ENCODE measurements at places on chromosomes 5 and 9.
A peak's percentile ranks its signal among the peaks of the same experiment; 100 is the strongest.

GRCh38 chr5:133848341-133848811 lies 120.0 kb downstream of the C5orf15 start:
- no peak for DNase-seq

DNA sequence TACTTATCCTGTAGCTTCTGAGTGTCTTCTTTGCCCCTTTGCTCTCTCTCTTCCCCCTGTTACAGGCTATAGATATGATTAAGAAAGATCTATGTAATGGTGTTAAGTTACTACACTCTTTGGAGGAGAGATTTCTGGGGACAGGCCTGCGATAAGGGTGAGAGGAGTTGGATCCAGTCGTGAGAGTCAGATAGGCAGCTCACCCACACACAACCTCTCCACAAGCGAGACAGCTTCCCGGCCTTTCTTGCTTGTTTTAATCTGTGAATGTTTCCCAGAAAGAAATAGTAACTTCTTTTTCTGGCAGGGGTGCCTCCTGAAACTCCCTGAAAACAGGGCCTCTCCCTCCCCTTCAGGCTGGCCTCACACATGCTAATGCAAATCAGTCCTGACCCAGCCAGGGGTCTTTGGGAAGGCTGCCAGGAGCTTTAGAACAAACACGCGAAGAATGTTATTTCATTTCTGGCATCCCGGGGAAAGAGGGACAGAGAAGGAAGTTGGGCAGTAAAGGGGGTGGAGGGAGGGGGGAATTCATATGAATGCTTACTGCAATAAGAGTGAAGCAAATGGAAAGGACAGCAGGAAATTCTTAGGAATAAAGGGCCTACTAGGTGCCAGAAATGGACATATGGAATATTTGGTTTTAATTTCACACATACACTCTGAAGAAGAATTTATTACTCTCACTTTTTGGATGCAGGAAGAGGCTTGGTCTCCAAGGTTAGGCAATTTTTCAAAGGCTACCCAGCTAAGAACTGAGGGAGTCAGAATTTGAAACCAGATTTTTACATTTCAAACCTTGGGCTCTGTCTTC lies 215.8 kb upstream of the TRIM32 start:
- DNase-seq, result no peak

DNA sequence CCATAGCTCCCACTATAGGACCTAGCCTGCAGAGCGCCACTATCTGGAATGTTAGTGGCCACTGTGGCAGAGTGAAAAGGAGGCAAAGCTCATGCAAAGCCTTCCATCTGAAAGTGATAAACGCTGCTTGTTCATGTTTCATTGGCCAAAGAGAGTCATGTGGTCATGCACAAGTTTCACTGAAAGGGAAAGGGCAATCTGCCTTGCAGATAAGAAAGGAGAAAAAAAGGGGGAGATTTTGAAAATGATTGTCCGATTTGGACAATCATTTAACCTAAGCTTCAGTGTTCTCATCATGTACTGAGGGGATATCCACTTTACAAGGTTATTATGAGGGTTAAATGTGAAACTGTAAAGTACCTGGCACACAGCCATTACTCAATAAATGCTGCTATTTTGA lies 9.0 kb upstream of the MOB3B start:
- DNase-seq, result no peak

DNA sequence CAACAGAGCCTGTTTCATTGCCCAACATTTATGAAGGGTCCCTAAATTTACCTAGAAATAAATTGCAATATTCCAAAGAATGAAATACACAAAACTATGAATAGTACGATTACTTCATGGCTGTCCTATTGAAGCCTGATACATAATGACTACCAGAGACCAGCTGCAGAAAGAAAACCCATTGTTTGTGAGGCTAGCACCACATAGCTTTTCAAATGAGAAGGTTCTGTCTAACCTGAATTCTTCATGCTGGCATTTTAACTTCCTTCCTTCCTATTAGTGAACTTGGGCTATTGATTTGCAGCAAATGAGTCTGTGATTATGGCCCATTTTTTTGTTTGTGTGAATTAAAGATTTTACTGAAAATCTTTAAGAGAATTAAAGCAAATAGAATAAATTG lies 47.3 kb downstream of the MEGF10 start:
- DNase-seq, result no peak

DNA sequence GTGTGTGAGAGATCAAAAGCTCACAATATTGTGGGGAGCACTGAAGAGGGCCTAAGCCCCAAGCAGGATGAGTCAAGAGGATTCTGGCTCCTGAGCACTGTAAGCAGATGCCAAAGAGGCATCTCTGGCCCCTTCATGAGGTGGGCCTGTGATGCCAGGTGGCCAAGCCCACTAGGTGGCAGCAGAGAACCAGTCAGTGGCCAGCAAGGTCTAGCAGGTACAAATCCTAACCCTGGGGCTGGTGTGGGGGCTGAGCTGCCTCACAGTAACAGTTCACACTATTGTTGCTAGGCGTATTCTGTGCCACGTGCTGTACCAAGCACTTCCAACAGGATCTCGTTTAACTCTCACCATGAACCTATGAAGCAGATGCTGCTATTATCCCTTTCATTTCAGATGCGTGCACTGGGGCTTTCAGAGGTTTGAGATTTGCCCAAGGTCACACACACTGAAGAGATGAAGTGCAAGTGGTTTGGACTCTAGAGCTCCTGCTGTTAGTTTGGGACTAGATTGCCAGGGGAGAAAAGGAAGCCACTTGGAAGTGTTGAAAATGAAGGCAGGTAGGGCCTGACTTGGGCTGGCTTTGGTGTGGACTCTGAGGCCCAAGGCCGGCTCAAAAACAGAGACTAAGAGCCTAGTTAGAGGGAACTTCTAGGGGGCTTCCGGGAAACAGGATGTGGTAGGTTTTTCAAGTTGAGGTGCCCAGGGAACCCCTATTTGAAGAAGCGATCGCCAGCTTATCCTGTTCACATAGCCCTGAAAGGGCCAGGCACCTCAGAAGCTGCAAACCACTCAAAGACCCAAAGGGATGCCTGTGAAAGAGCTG lies 4.4 kb upstream of the MLANA start:
- peak; percentile 31 for DNase-seq

DNA sequence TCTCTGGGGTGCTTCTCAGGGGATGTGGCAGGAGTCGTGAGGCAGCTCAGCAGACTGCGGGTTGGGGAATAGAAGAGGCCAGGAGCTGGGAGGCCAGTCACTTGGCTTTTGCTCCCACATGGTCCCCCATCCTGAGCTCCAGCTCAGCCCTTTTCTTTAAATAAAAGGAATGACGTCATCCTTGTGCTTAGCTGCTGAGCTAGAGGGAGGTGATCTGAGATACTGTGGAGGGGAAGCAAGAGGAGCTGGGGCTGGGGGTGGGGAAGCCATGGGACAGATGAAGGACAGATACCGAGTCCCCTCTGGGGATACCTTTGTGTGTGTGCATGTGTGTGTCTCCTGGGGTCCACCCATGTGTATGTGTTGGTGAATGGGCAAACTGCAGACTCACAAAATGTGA lies 89.0 kb upstream of the ARAP3 start:
- DNase-seq, result no peak

GRCh38 chr9:77648234-77649108 lies at the start of gene GNA14:
TSS of gene GNA14 (minus strand) at chr9:77648322. CDS start at chr9:77647793, 529 bp downstream.
- no peak for DNase-seq

- DNase-seq, result no peak
Measured at GRCh38 chr9:135503371-135504261, 3.1 kb downstream of the MRPS2 start.

- DNase-seq, result peak; percentile 92
Measured at GRCh38 chr5:141420855-141421488, at the start of gene PCDHGA11. TSS of gene PCDHGA11 (plus strand) at chr5:141421051. CDS start at chr5:141421228, 177 bp downstream.

Measured in inflammatory macrophage treated with lipopolysaccharide for 1 hour (primary cell).